ENCODE measurements at places on chromosomes 5 and 9.

- peak; percentile 23 for DNase-seq
Measured at GRCh38 chr9:4430432-4431261, 59.6 kb upstream of the SLC1A1 start.

GRCh38 chr9:2963307-2963706, 119.4 kb upstream of the PUM3 start:
- no peak for DNase-seq

DNA sequence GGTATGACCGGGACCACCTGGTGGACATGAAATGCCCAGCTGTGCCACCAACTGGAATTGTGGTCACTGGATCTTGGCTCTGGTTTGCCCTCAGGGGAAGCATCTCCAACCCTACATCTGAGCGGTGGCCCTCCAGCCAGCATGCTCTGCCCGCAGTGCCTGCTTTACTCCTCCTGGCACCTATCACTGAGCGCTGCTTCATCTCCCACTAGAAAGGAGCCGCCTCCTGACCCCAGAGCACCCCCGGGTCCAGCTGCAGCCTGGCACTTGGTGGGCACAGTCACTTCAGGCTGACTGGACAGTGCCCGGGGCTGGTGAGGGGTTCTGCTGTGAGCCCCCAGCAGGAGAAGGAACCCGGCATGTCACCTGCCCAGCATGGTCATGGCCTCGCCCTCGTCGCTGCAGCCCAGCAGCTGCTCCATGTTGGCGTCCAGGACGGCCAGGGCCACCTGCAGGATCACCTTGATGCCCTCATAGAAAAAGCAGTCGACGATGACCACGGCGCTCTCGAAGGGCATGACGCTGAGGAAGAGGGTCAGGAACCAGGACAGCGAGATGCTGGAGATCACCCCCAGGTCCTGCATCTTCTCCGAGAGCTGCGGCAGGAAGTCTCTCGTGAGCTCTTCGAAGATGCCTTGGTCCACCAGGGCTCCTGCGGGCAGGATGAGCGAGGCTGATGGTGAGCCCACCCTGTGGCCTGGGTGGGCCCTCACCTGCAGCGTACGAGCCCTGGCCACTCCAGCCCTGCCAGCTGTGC, 16.1 kb upstream of the MRNIP start:
- DNase-seq, result no peak

- peak; percentile 76 for DNase-seq
Measured at GRCh38 chr5:124912638-124913328, 166.3 kb upstream of the ZNF608 start.

GRCh38 chr9:89919171-89919681, 314.4 kb downstream of the GADD45G start:
- DNase-seq, result peak; percentile 79

- DNase-seq, result no peak
Measured at GRCh38 chr9:113634596-113635515, 171.3 kb downstream of the RGS3 start.

DNA sequence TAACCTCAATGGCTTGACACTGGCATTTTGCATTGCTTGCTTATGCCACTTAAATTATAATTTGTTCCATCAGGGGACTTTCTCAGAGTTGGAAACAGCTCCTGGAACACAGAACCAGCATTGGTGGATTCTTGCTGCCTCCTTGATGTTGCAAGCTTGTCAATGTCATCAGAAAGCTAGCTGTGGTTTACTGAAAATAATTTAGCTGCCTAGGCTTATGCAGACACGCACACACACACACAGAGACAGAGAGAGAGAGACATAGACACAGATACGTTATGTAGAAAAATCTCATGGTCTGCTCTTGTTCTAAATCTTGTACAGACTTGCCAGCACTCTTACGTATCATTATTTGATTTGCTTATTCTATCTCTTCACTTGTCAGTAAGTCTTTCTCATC, 78.0 kb downstream of the HMHB1 start:
- no peak for DNase-seq

DNA sequence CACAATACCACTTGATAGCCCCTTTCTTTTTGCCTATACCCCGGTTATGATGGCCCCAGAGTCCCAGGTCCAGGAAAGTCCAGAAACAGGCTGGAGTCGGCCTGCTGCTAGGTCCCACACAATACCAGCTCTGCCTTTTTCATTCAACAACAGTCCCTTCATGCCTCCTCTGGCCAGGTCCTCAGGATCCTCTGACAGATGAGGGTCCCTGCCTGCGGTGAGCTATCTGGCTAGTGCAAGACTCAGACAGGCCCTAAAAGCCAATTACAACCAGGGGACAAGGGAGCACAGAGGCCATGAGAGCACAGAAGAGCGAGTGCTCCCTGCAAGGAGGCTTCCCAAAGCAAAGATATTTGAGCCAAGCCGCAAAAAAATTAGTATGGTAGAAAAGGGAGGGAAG, 84.8 kb upstream of the ZBTB43 start:
- DNase-seq, result no peak

DNA sequence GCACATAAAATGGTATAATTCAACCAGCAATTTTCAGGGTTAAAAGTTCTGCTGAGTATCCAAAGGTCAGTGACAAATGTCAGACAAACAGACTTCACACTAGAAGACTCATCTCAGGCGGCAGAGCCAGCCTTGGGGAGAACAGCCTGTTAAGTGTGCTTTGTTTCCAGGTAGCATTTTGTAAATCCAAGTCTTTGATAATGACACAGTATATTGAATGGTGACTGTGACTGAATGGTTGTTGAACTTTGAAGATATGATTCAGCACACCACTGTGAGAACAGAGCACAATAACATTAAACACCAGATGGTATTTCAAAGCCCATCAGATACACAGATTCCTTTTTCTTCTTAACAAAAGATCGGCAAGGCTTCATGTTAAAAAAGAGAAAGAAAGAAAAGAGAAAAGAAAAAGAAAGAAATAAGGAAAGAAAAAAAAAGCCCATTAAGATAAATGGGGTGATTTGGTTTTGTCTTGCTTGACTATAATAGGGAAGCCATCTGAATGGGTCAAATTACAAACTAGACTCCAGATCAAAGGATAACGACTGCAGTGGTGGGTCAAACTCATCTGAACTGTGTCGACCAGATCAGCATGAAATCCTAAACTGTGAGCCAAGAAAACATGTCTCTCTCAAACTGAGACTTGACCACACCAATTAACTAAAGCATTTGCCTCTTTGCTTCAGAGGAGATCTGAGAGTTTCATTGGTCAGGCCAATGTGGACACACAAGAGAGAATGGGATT, 313.0 kb upstream of the ZNF608 start:
- DNase-seq, result no peak

DNA sequence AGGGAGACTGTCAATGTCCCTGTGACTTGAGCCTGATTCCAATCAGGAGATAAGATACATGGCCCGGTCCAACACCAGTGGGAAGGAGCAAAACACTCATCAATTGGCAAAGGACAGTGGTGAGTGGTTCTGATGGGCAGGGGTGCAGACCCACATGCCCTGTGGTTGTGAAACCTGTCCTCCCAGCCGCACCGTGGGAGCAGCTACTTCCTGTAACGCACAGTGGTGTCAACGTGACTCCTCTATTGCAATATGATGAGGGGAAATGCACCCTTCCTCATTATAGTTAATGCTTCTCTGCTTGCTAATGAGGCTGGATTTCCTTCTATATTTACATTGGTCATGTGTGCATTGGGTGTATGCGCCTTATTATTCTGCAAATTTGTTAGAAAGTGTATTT, 223.0 kb downstream of the IRX1 start:
- peak; percentile 21 for DNase-seq

DNA sequence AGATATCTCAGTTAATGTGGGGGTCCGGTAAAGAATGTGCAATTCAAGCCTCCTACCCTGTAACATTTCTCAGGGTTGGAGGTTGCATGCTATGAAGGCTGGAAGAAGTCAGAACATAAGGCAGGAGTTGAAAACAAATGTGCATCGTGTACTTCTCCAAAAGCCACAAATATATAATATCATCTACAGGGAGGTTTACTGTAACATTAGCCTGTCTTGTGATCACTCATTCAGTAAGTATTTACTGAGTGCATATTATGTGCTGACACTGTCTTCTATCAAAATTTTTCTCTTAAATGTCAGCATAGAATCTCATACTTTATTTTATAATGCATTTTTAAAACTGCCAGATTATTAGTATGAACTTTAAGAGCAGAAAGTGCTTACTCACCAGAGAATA, 105.6 kb upstream of the ZNF366 start:
- no peak for DNase-seq

DNA sequence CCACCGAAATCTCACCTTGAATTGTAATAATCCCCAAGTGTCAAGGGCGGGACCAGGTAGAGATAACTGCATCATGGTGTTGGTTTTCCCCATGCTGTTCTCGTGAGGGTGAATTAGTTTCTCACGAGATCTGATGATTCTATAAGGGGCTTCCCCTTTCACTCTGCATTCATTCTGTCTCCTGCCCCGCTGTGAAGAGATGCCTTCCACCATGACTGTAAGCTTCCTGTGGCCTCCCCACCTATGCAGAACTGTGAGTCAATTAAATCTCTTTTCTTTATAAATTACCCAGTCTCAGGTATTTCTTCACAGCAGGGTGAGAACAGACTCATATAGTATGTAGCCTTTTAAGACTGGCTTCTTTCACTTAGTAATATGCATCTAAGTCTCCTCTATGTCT, 128.1 kb upstream of the NR5A1 start:
- no peak for DNase-seq

DNA sequence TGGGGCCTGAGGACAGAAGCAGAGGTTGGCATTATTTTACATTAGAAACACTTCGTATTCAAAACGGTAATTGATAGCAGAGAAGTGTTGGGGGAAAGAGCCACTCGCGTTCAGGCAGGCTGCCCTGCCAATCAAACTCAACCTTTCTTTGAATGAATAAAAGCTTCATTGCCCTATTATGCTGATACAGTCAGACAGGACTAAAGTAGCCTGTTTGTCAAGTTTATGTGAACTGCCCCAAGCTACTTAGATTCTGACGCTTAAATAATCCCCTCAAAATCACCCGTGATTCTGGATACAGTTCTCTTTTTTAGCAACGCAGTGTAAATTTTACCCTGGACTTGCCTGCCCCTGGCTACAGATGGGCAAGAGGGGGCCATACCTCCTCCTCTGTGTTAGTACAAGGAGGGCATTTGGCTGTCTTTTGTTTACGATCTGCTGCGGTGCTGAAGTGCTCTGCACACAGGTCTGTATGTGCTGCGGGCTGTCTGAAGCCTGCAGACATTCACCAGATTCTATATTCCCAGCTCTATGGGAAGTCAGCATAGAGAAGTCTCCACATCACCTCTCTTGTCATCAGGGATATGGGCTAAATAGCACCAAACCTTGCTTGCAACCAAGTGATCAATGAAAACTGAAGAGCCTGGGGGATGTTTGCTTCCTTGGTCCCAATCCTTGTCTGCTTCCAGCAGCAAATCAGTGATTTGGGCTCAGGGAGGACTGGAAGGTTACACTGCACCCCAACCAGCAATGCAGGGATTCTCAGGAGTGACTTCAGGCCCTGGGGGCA, 218.4 kb downstream of the EBF1 start:
- DNase-seq, result no peak

- no peak for DNase-seq
Measured at GRCh38 chr5:42740920-42741319, 15.7 kb upstream of the CCDC152 start.

DNA sequence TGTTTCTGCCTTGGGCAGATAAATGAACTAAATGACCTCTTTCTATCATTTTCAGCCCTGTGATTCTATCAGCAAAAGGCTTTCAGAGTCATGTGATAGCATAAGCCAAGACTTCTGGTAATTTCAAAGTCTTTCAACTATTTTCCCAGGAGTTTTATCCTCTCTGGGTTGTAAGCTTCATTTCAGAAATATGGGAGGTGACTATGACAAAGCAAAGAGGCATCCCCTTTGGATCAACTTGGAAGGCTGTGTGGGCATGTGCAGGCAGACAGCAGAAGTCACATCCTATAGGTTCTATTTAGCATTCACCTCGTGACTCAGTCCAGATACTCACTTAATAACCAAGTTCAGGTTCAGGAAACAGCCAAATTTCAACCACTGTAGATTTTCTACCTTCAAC, 149.0 kb upstream of the FST start:
- DNase-seq, result no peak
